ENCODE measurements at places on chromosomes 12 and 14.
A peak's percentile ranks its signal among the peaks of the same experiment; 100 is the strongest.

DNA sequence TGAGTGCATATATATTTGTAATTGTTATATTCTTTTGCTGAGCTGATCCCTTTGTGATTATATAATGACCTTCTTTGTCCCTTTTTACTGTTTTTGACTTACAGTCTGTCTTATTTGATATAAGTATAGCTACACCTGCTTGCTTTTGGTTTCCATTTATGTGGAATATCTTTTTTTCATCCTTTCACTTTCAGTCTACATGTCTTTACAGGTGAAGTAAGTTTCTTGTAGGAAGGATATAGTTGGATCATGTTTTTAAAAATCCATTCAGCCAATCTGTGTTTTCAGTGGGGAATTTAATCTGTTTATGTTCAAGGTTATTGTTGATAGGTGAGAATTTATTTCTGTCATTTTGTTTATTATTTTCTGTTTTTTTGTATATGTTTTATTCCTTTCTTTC lies 12.1 kb downstream of the GZMH start:
- DNase-seq, result no peak

GRCh38 chr14:105530285-105531087 lies 4.1 kb downstream of the TMEM121 start:
- DNase-seq, result no peak

GRCh38 chr14:32779840-32780239 lies 158.8 kb upstream of the NPAS3 start:
- no peak for DNase-seq

GRCh38 chr12:89051065-89051677 lies 301.1 kb downstream of the DUSP6 start:
- peak; percentile 19 for DNase-seq

DNA sequence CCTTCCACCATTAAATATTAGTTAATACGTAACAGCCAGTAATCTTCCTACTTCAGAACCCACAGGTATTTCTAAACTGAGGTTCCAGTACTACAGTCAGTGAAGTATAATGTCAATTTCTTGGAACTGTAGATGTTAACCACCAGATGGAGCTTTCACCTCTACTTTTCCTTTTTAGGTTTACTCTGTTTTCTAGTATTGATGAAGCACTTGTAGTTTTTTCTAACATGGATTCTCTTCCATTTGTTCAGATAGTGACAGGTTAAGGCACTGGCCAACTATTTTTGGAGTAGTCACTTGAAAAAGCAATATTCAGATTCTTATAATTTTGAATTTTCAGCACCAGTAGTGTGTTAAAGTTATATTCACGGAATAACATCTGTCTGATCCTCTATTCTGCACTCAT lies 4.6 kb upstream of the SEC23A start:
- peak; percentile 21 for DNase-seq

Measured in GM12891 (cell line).